ENCODE measurements at places on chromosomes 7 and 10. TPM values are rescaled to one million over a fixed set of nuclear protein-coding genes. Genes with fewer than 3 reads are reported as not detected.

CYP3A7 gene
- 0.86 TPM for total RNA-seq

PHKG1 gene
- total RNA-seq: 1.1 TPM

DGKI gene
- not detected for total RNA-seq

NPSR1 gene
- total RNA-seq: not detected

TAC1 gene
- total RNA-seq: 2.8 TPM

TFPI2 gene
- total RNA-seq: 218 TPM

GTF2IRD1 gene
- total RNA-seq: 31.1 TPM

PLXDC2 gene
- total RNA-seq: not detected
